ENCODE measurements at places on chromosomes 4 and X. TPM values are rescaled to one million over a fixed set of nuclear protein-coding genes. Genes with fewer than 3 reads are reported as not detected.

Gene FIP1L1
- total RNA-seq: 26.9 TPM

Gene CNOT6L
- total RNA-seq: 20.7 TPM

DNA sequence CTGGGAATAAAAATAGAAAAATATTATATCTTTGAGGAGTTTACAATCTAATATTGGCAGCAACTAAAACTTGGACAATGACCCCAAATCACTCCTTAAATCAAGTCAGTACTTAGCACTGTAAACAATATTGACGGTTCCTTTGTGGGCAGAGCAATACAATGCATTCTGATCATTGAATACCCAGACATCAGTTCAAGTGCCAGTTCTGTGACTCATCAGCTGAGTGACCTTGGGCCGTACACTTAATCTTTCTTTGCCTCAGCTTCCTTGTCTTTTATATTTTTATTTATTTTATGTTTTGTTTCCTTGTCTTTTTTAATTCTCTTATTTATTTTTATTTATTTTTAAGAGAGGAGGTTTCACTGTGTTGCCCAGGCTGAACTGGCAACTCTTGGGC lies 112.2 kb upstream of the ANXA3 start:
- DNase-seq: no peak

DNA sequence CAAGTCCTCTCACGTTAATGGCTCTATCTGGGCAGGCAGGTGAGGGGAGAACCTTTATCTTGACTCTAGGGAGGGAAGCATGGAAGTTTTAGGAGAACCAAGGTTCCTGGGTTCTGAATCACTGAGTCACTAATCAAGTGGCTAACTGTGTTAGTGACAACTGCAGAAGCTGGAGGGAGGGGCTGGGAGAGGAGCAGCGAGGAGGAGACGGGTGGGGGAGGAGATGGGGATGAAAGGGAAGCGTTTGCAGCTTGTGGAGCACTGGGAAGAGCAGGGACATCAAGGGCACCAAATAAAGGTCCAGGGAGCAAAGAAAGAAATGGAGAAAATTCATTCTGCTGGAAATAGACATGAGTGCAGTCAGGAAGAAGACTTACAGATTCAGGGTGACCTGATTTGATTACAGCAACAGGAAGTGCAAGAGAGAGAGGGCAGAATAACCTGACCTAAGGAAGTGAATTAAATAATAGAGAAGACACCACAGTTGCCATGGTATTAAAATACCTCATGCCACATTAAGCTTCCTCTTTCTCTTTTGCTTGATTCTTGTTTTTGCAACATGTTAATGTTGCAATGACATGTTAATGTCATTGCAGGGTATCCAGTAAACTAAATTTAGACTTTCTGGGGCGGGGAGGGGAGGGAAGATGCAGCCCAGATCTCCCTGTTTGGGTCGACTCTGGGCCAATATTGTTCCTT lies 4.5 kb upstream of the SETD7 start:
- DNase-seq: no peak

GRCh38 chr4:182749667-182750167 lies 167.5 kb downstream of the DCTD start:
- no peak for DNase-seq

DNA sequence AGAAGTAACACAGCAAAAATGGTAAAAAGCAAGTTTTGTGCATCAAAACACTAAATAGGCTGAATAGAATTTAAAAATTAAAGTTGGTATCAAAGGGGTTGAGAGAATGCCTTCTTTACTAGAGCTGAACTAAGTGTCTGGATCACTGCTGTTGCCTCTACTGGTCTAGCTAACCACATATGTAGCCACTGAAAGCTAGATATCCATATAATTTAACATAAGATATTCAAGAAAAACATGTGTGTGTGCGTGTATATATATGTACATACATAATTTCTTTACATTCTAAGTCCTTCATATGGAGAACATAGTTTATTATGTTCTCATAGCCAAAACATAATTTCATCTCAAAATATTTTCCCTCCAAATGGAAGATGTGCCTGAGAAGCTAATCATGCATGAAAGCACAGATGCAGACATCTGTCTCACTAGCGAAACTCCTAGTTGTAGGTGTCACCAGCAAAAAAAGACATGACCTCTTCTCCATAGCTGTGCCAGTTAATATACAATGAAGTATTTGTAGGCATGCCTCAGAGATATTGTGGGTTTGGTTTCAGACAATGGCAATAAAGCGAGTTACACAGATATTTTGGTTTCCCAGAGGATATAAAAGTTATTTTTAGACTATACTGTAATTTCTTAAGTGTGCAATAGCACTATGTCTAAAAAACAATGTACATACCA lies 47.3 kb downstream of the PDE5A start:
- DNase-seq: no peak

GRCh38 chr4:176788971-176789370 lies 3.8 kb downstream of the VEGFC start:
- DNase-seq: no peak

- DNase-seq: no peak
These were observed 113.5 kb downstream of the PHF8 start for GRCh38 chrX:53930515-53931380.

DNA sequence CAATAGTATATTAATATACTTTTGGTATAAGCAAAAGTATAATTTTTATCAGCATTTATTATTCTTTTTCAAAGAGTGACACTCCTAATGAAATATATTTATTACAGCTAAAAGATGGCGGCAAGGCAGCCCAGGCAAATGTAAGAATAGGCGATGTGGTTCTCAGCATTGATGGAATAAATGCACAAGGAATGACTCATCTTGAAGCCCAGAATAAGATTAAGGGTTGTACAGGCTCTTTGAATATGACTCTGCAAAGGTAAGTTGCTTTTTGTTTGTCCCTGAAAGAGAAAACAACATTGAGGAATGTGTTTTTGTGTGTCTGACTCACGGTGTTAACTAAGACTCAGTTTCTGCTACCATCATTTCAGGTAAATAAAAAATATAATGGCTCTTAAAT lies 71.9 kb downstream of the PDLIM5 start:
- no peak for DNase-seq

GRCh38 chr4:102343964-102344519 lies 1.2 kb downstream of the SLC39A8 start:
- DNase-seq: no peak

- DNase-seq: no peak
These were observed 196.4 kb downstream of the DMD start for GRCh38 chrX:33014949-33015348.

- no peak for DNase-seq
These were observed 13.8 kb upstream of the PAGE5 start for GRCh38 chrX:55206162-55206941.

GRCh38 chr4:10212400-10212799 lies 95.8 kb upstream of the WDR1 start:
- no peak for DNase-seq

GRCh38 chrX:48998391-48998790 lies 3.7 kb downstream of the GRIPAP1 start:
- no peak for DNase-seq

DNA sequence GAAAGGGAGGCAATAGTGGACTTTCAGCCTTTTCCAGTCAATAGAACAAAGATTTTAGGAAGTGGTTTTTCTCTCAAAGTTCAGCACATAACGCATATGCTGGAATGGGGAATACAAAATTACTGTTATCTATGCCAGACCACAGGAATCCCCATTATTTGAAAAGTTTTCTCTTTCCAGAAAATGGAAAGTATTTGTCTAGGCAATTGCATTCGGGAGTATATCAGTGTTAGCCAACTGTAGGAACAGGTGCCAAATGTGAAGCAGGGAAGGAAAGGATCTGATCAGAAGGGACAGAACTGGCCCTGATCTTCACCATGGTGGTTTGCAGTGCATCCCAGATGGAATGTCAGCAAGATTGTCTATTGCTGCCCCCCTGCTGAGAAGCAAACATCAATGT lies 213.6 kb downstream of the CPE start:
- no peak for DNase-seq

DNA sequence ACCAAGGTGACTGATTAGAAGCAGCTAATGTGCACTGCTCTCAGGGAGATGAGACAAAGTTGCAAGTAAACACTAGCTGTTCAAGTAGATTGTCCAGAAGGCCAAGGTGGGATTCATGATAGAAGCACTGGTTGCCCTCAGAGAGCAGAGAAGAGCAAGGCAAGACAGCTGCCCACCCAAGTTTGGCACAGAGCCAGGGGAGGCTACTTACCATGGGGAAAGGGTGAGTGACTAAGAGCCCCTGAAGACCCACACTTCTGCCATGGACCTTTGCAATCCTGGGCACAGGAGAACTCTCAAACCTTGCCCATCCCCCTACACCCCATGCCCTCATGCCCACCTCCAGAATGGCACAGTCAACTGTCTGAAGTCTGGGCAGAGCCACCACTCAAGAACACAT lies 68.3 kb downstream of the SPIN4 start:
- DNase-seq: no peak
